ENCODE measurements at places on chromosomes 7 and 10.

GRCh38 chr10:131896403-131896802, 4.4 kb upstream of the PPP2R2D start:
- no peak for DNase-seq

DNA sequence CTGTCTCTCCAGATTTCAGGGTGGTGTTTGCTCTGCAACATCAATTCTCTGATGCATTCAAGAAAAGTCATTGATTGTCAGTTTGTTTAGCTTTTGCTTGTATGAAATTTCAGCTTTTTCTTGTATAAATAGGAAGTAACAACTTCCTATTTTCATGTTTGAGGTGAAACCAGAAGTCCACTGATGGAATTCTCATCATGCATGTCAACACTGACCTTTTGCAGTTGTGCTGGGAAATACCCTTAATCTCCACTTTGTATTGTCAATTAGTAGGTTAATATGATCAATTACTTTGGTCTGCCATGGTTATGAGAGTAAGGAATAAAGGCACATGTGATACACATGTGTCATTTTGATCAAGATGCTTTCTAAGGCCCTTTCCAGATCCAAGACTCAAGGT, 208.8 kb upstream of the HPS1 start:
- no peak for DNase-seq

- DNase-seq, result no peak
Observed at GRCh38 chr7:41702635-41703371, at the start of gene INHBA. Gene INHBA (minus strand): TSS chr7:41703090. CDS start chr7:41700374, 2,716 bp downstream.

GRCh38 chr10:132023092-132023811, 41.5 kb upstream of the BNIP3 start:
- peak; percentile 30 for DNase-seq

- DNase-seq, result no peak
Observed at GRCh38 chr7:129801882-129802281, 150.9 kb downstream of the UBE2H start.

DNA sequence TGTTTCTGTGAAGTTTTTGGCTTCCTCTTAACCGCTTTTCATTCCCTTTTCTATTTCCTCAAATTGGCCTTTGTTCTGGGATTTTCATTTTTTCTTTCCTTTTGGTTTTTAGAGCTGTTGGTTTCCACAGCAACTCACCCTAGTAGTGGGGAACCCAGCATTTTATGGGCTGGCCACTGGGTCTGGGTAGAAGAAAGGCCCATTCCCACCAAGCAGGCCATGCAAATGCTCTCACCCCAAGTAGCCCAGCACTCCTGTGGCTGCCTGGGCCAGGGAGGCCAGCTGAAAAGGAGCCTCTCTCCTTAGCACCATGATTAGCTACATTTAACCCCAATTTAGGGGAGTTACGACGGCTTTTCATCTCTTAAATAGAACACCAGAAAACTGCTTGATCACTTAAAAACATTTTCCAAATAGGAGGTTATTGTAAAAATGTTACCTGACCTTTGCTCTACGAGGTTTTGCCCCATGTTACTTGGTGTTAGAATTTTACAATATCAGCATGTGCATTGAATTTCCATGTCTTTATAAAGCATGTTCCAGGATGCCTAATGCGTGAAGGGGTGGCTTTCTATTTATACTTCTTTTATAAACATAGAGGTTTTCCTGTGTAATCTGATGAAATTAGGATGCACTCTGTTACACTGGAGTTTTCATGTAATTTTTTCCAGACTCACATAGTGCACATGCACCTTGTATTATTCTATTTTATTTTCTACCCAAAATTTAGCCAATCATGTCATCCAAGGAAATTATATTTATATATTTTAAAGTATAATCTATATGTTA, 75.4 kb downstream of the FAM171A1 start:
- DNase-seq, result no peak

- DNase-seq, result peak; percentile 18
Observed at GRCh38 chr7:99997545-99998137, 17.8 kb upstream of the ZKSCAN1 start.

DNA sequence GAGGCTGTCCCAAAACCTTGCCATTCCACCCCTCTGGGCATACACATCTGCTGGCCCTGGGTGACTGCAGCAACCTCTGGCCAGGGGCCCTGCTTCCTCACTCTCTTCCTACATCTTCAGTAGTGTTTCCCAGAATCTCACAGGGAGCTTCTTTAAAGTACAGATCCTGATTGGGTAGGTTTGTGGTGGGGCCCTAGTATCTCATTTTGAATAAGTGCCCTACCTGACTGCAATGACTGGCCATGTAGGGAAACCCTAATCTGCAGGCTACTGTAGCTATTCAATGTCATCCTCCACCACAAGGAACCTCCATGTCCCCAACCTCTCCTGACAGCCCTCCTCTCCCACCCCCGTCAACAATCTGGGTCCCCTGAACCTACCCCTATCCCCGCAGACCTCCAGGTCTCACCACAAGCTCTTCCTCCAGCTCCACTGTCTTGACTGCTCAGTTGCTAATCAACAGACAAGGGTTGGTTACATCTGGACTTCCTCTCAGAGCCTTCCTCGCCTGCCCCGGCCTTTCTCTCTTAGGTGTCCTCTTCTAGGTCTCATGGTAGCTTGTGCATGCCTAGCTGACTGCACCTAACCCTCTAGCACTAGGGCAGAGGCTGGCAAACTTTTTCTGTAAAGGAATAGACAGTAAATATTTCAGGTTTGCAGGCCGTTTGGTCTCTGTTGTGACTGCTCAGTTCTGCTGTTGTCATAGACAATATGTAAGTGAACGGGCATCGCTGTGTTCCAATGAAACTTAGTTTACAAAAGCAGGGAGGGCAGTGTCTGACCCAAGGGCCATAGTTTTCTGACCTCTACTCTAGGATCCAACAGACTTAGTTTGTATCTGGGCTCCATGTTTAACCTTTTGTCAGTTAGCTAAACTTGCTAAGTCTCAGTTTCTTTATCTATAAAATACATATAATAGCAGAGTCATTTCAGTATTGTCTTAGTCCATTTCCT, 121.1 kb downstream of the AOAH start:
- no peak for DNase-seq

DNA sequence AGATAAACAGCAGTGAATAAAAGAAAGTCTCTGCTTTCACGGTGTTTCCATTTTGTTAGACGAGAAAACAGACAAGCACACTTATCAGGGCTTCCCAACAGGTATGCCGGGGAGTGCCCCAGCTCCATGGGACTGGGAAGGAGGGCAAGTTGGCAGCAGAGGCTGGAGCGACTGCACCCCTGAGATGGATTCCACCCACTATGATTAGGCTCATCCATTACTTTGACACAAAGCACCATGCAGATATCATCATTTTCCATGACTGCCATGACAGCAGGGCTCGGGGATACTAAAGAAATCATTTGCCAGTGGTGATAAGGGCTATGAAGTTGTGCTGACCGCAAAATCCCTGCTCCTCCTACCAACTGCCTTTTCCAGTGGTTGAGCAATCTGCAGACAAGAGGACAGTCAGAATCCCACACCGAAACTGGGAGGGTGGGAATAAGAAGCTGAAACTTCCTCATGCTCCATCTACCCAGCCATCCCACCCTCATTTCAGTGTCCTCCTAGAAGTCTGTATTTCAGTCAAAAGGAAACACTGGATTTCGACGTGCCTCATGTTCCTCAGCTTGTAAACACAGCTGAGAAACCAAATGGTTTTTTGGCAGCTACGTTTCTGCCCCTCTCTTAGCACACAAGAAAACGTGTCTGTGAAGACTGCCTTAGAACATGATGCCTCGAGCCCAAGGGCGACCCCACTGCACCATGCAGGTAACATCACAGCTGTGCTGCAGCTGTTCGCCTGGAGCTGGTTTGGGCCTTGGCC, 15.5 kb downstream of the CREB3L2 start:
- no peak for DNase-seq

DNA sequence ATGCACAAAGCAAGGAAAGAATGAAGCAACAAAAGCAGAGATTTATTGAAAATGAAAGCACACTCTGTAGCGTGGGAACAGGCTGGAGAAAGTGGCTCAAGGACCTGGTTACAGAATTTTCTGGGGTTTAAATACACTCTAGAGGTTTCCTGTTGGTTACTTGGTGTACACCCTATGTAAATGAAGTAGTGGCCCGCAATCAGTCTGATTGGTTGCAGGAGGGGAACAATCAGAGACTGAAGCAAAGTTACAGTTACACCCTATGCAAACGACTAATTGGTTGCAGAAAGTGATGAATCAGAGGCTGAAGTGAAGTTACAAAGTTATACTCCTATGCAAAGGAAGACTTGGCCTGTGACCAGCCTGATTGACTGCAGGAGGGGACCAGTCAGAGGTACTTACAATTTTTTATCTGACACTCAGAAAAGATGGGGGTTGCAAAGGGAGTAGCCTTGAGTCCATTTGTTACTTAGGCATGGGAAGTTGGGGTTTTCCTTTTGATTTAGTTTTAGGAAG, 3.6 kb upstream of the MTPN start:
- DNase-seq, result no peak

GRCh38 chr7:65946904-65947303, 35.1 kb downstream of the GUSB start:
- DNase-seq, result no peak

DNA sequence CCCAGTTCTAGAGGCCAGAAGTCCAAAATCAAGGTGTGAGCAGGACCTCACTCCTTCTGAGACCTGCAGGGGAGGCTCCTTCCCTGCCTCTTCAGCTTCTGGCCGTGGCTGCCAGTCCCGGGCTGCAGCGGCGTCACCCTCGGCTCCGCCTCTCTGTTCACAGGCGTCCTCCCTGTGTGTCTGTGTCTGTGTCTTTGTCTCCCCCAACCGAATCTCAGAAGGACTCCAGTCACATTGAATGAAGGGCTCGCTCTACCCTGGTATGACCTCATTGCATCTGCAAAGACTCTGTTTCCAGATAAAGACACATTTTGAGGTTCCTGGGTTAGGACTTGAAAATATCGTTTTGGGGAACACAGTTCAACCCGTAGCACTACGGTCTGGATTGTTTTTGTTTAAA, 33.1 kb upstream of the GALNT11 start:
- peak; percentile 57 for DNase-seq

DNA sequence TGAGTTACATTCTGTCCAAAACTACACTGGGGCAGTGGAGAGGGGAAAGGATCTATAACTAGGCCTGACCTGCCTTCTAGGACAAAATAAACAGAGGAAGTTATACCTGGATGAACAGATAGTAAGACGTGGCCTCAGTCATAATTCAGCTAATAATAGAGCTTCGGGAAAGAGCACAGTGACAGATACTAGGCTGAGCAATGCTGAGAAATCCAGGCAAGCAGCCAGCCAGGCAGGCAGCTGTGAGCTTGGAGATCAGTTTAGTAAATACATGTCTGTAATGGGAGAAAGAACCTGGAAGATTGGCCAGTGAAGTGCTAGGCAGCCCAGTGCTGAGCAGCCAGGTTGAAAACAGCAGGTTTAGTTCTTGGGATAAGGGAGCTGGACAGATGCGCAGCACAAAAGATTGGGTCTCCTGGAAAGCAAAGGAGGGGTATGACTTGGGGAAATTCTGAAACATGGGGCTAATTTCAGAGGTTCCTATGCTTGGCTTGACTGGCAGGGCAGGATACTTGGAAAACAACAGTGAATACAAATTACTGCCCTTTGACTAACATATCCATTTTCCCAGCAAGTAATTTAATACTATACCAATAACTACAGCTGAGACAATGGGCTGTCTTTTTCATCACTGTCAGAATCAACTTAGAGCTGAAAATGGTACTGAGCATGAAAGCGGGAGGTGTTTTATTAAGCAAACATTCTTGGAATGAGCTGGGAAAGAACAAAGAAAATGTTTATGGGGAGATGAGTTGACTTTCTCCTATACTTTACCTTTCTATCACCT, 140.8 kb downstream of the DGKB start:
- peak; percentile 92 for DNase-seq

DNA sequence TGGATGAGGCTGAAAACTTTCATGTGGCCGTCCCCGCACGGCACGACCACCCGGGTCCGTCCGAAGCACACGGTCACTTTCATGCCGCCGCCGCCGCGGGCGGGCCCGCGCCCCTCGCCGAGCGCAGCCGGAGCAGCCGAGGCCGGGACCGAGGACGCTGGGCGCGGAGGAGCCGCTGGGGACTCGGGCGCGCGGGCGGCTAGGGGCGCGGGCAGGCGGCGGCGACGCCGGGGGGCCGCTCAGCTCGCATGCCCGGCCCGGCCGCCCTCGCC, 247 bp downstream of the PARD3 start:
- DNase-seq, result no peak

DNA sequence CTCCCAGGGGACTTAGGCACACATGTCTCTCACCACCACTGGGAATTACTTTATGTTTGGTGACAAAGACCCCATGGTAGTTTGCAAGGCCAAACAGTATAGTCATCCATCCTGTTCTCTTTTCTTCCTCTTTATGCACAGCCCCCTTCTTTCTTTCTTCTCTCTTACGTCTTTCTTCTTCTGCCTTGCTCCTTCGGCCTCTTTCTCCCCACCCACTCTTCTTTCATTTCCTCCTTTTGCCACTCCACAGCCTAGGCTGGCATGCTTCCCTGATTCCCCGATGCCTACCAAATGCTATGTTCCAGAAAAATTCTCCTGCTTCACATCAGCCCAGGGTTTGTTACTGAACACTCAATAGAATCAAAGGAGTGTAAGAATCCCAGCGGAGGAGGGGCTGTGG, 62.4 kb upstream of the MKLN1 start:
- DNase-seq, result no peak

DNA sequence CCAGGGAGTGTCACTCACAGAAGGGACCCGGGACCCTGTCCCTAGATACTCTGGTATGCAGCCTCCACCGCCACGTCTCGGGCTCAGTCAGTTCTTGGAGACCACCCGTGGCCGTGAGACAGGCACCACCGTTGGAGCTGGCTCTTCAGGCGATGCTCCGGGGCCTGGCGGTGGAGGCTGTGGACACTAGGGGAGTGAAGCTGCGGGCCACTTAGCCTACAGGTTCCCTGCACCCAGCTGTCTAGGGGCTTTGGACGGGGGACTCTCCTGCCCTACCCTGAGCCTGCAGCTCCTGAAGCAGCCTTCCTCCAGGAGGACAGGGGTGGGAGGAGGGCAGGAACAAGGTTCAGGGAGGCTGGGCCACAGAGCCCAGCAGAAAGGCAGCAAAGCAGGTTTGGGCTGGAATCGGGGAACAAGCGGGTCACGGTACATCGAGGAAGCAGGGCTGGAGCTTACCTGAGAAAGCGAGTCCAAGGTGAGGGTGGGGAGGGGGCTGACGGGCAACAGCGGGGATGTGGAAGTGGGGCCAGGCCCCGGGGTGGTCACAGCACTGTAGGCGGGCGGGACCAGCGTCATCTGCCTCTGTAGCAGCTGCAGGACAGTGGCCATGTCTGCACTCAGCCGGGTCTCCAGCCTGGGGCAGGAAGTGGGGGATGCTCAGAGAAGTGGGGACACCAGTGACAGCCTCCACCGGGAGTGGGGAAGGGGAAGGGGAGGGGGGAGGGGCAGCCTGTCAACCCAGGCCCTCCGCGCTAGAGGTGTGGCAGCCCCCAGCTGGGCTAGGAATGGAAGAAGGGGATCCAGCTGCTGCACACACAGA, 31.5 kb downstream of the KCNH2 start:
- no peak for DNase-seq

DNA sequence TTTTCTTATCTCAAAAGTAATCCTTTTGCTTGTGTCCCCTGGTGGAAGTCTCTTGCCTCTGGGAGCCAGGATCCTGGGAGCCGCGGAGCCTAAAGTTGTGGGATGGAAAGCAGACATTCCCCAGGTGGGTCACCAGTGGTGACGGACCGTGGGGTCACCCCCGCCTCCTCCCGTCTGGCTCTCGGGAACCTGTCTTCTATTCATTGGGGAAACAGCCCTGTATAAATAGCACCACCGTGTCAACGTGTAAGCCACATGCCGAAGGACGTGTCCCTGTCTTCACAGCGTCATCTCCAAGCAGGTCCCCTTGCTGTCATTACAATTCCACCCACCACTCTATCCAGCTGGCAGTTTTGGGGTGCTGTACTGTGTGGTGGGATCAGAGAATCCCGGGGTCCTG, 87.5 kb downstream of the ELFN1 start:
- no peak for DNase-seq

All from NCI-H1092 (cell line).